ENCODE measurements at places on chromosomes 4 and X.

DNA sequence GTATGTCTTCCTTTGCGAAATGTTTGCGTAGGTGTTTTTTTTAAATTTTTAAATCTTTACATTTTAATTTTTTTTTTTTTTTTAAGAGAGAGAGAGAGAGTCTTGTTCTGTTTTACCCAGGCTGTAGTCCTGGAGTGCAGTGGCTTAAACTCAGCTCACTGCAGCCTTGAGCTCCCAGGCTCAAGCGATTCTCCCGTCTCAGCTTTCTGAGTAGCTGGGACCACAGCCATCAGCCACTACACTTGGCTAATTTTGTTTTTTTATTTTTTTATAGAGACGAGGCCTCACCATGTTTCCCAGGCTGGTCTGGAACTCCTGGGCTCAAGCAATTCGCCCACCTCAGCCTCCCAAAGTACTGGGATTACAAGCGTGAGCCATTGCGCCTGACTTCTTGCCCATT is 43.7 kb upstream of the GBA3 start:
- no peak for DNase-seq
- H3K27me3 ChIP-seq, result no peaks in the 10 kb centered on the region
- no peak overlapping the region for H3K27ac ChIP-seq
- H3K36me3 ChIP-seq, result no peaks in the 10 kb centered on the region

DNA sequence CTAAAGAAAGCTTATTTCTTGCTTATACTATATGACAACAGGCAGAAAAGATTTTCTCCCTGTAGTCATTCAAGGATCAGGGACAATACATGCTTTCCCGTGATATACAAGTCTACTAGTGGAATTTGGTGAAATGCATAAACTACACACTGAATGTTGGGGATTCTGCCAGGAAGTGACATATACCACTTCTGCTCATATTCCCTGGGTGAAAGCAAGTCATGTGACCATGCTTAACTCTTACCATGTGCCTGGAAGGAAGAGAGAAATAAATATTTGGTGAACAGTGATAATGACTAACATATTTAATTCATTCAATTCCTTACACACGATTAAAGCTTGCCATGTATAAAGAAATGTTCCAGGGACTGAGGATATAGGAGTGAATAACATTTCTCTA is 534.6 kb downstream of the PPARGC1A start:
- no peaks in the 10 kb centered on the region for H3K27me3 ChIP-seq
- no peaks in the 10 kb centered on the region for H3K36me3 ChIP-seq
- no peak overlapping the region for H3K27ac ChIP-seq

GRCh38 chr4:144556636-144557035 is 89.3 kb upstream of the HHIP start:
- no peak overlapping the region for H3K27ac ChIP-seq
- H3K36me3 ChIP-seq, result no peaks in the 10 kb centered on the region
- no peaks in the 10 kb centered on the region for H3K27me3 ChIP-seq

- no peak overlapping the region for H3K27ac ChIP-seq
- no peaks in the 10 kb centered on the region for H3K27me3 ChIP-seq
- H3K36me3 ChIP-seq, result peaks cover 13% of the 10 kb centered on the region
Measured at GRCh38 chr4:109691411-109691920, 11.8 kb downstream of the CASP6 start.

DNA sequence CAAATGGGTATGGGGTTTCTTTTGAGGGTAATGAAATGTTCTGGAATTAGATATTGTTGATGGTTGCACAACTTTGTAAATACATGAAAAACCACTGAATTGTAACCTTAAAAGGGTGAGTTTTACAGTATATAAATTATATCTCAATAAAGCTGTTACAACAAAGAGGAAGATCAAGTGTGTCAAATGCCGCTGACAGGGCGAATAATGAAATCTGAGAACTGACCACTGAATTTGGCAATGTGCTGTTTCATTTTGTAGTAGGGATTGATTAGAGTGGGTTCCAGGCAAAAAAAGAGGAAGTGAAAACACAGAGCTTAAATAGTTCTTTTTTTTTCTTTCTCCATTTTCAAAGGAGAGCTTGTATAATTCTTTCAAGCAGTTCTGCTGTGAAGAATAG is 161.1 kb upstream of the NAP1L5 start:
- DNase-seq, result peak; percentile 27
- no peak overlapping the region for H3K27ac ChIP-seq
- H3K4me1 ChIP-seq, result no peaks in the 10 kb centered on the region
- H3K4me3 ChIP-seq, result no peak overlapping the region

DNA sequence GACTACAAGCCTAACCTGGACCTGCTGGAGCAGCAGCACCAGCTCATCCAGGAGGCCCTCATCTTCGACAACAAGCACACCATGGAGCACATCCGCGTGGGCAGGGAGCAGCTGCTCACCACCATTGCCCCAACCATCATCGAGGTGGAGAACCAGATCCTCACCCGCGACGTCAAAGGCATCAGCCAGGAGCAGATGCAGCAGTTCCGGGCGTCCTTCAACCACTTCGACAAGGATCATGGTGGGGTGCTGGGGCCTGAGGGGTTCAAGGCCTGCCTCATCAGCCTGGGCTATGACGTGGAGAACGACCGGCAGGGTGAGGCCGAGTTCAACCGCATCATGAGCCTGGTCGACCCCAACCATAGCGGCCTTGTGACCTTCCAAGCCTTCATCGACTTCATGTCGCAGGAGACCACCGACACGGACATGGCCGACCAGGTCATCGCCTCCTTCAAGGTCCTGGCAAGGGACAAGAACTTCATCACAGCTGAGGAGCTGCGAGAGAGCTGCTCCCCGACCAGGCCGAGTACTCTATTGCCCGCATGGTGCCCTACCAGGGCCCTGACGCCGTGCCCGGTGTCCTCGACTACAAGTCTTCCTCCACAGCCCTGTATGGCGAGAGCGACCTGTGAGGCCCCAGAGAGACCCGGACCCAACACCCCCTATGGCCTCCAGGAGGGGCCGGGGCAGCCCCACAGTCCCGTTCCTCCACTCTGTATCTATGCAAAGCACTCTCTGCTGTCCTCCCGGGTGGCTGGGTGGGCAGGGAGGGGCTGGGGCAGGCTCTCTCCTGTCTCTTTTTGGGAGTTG is 486.2 kb downstream of the TRAM1L1 start:
- no peak overlapping the region for H3K4me3 ChIP-seq
- no peak overlapping the region for H3K27ac ChIP-seq
- no peaks in the 10 kb centered on the region for H3K27me3 ChIP-seq
- H3K36me3 ChIP-seq, result no peaks in the 10 kb centered on the region
- H3K4me1 ChIP-seq, result no peaks in the 10 kb centered on the region

DNA sequence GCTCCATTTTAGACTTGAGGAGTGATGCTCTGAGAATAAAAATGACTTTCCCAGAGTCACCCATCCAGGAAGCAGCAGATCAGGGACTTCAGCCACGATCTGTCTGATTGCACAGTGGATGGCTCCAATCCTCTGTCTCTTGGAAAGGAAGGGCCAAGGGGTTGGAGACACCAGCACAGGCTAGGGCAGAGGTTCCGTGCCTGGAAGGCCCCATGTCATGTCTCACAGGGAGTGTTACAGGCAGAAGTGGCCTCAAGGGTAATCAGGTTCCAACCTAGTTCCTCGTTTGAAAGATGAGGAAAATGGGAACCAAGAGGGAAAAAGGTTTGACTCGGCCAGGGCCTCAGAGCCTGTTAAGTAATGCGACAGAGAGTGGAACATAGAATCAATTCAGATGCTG is 160.0 kb downstream of the EFNB1 start:
- no peaks in the 10 kb centered on the region for H3K36me3 ChIP-seq
- no peaks in the 10 kb centered on the region for H3K27me3 ChIP-seq
- no peak overlapping the region for H3K4me3 ChIP-seq
- no peak for DNase-seq
- no peak overlapping the region for H3K27ac ChIP-seq
- H3K4me1 ChIP-seq, result peaks cover 5% of the 10 kb centered on the region

GRCh38 chr4:81919223-81919622 is 447.5 kb upstream of the RASGEF1B start:
- H3K4me3 ChIP-seq, result no peak overlapping the region
- DNase-seq, result no peak
- no peaks in the 10 kb centered on the region for H3K27me3 ChIP-seq
- H3K36me3 ChIP-seq, result no peaks in the 10 kb centered on the region
- no peaks in the 10 kb centered on the region for H3K4me1 ChIP-seq

- no peaks in the 10 kb centered on the region for H3K4me1 ChIP-seq
- H3K36me3 ChIP-seq, result no peaks in the 10 kb centered on the region
- H3K27ac ChIP-seq, result no peak overlapping the region
- no peaks in the 10 kb centered on the region for H3K27me3 ChIP-seq
- DNase-seq, result no peak
- H3K4me3 ChIP-seq, result no peak overlapping the region
Measured at GRCh38 chr4:138310498-138310897, 68.3 kb upstream of the SLC7A11 start.

- no peak overlapping the region for H3K27ac ChIP-seq
- no peaks in the 10 kb centered on the region for H3K36me3 ChIP-seq
- DNase-seq, result no peak
- H3K4me1 ChIP-seq, result no peaks in the 10 kb centered on the region
- H3K4me3 ChIP-seq, result no peak overlapping the region
Measured at GRCh38 chr4:140289486-140289885, 84.0 kb upstream of the SCOC start.

- no peak overlapping the region for H3K4me3 ChIP-seq
- no peaks in the 10 kb centered on the region for H3K4me1 ChIP-seq
- H3K36me3 ChIP-seq, result no peaks in the 10 kb centered on the region
Measured at GRCh38 chrX:44954562-44954961, 81.6 kb downstream of the KDM6A start.

DNA sequence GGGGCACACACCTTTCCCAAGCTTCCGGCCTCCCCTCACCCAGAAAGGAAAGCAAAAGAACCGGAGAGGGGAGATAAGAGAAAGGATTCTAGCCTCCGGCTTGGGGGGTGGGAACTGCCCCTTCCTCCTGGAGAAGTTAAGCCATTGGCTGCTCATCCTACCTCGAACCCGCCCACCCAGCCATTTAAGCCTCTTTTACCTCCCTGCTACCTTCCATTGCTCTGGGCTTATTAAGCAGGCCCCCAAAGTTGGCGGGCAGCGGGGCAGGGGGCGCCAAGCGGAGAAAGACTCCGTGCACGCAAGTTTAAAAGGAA is 2.3 kb downstream of the MAML3 start:
- H3K4me1 ChIP-seq, result no peaks in the 10 kb centered on the region
- H3K27ac ChIP-seq, result peak overlapping the region; percentile 98
- peak overlapping the region; percentile 68 for H3K4me3 ChIP-seq
- no peaks in the 10 kb centered on the region for H3K36me3 ChIP-seq
- H3K27me3 ChIP-seq, result no peaks in the 10 kb centered on the region

DNA sequence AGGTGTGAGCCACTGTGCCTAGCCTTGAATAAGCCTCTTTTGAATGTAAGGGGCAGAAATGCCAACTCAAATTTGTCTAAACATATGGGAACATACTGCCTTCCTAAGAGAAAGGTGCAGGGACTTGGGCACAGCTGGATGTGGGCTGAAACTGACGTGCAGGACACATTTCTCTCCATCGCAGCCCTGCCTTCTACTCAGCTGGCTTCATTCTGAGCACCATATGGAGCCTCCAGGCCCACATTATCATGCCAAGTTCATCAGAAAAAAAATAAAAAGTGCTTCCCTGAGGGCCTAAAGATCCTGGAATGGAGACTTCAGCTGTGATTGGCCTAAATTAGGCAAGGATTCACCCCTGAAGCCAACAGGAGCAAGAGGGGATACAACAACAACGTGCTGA is 386.2 kb downstream of the RAB28 start:
- DNase-seq, result no peak
- H3K27ac ChIP-seq, result no peak overlapping the region
- H3K36me3 ChIP-seq, result no peaks in the 10 kb centered on the region
- H3K4me3 ChIP-seq, result no peak overlapping the region

GRCh38 chrX:42628471-42628870 is 149.5 kb downstream of the PPP1R2C start:
- H3K4me3 ChIP-seq, result no peak overlapping the region
- H3K36me3 ChIP-seq, result no peaks in the 10 kb centered on the region
- no peaks in the 10 kb centered on the region for H3K4me1 ChIP-seq
- DNase-seq, result no peak

GRCh38 chr4:99202536-99202935 is 16.5 kb downstream of the ADH6 start:
- peak overlapping the region; percentile 27 for H3K27ac ChIP-seq
- peaks cover 21% of the 10 kb centered on the region for H3K4me1 ChIP-seq
- no peaks in the 10 kb centered on the region for H3K27me3 ChIP-seq
- H3K36me3 ChIP-seq, result no peaks in the 10 kb centered on the region
- no peak overlapping the region for H3K4me3 ChIP-seq

GRCh38 chrX:42220083-42220482 is 296.7 kb upstream of the CASK start:
- no peaks in the 10 kb centered on the region for H3K27me3 ChIP-seq
- H3K4me3 ChIP-seq, result no peak overlapping the region
- H3K4me1 ChIP-seq, result no peaks in the 10 kb centered on the region
- DNase-seq, result no peak
- no peak overlapping the region for H3K27ac ChIP-seq

All from stomach (tissue), 19 donors.